ENCODE measurements at places on chromosomes 16 and 17. TPM values are rescaled to one million over a fixed set of nuclear protein-coding genes. Genes with fewer than 3 reads are reported as not detected.

DNA sequence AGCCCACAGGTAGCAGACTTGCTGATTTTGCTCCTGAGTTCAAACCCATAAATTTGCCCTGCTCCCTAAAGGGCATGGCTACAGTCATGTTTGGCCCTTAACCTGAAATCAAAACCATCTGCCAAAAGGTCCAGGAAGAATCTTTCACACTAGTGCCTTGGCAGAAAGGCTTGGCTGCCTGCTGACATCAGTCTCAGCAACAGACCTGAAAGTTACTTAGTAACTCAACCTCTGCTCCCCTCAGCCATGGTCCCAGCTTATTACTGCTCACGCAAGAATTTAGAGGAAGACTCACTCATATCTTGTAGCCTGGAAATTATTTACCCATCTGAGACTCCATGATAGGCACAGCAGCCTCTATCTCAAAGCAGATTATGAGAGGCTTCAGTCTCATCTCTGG is 98.0 kb upstream of the KIF2B start:
- H3K36me3 ChIP-seq = no peaks in the 10 kb centered on the region
- H3K4me1 ChIP-seq = no peaks in the 10 kb centered on the region
- no peak overlapping the region for H3K4me3 ChIP-seq
- no peaks in the 10 kb centered on the region for H3K27me3 ChIP-seq
- DNase-seq = no peak

DNA sequence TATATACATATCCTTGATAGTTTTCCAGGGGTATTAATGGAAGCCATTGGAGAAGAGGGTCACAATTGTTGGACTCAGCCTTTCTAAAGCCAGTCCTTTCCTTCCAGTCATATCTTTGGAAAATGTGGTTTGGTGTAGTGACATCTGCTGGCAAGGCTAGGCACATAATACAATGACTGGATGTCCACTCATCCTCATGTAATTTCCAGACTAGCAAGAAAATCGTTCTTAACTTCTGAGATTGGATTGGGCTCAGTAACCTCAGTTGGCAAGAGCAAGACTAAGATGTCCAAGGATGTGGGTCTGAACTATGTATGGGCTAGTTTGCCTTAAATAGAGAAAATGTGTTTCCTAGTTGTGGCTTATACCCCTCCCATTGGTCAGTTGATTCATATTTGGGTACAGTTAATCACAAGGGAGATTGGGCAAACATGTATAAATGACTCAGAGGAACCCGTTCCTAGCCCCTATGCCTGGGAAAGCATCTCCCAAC is 8.7 kb upstream of the KAT7 start:
- H3K4me3 ChIP-seq = no peak overlapping the region
- no peak overlapping the region for H3K27ac ChIP-seq
- H3K27me3 ChIP-seq = peaks cover 2% of the 10 kb centered on the region
- peak; percentile 56 for DNase-seq

- H3K27me3 ChIP-seq = peaks cover 29% of the 10 kb centered on the region
- DNase-seq = no peak
- no peak overlapping the region for H3K27ac ChIP-seq
- no peak overlapping the region for H3K4me3 ChIP-seq
- H3K36me3 ChIP-seq = no peaks in the 10 kb centered on the region
Measured at GRCh38 chr16:15775663-15776304, 81.0 kb downstream of the MYH11 start.

The NPIPB8 gene
- total RNA-seq = 0.49 TPM
